ENCODE measurements at places on chromosomes 11 and 22. TPM values are rescaled to one million over a fixed set of nuclear protein-coding genes. Genes with fewer than 3 reads are reported as not detected.
A peak's percentile ranks its signal among the peaks of the same experiment; 100 is the strongest.

LAYN gene
- 27.0 TPM for total RNA-seq

- no peaks in the 10 kb centered on the region for H3K27me3 ChIP-seq
- peaks cover 1% of the 10 kb centered on the region for H3K36me3 ChIP-seq
- H3K27ac ChIP-seq: no peak overlapping the region
- DNase-seq: no peak
- peaks cover 22% of the 10 kb centered on the region for H3K4me1 ChIP-seq
Measured at GRCh38 chr22:21828268-21828638, 39.2 kb downstream of the MAPK1 start.

- H3K36me3 ChIP-seq: peaks cover 57% of the 10 kb centered on the region
- no peak for DNase-seq
- H3K4me1 ChIP-seq: peaks cover 19% of the 10 kb centered on the region
- no peaks in the 10 kb centered on the region for H3K27me3 ChIP-seq
- no peak overlapping the region for H3K4me3 ChIP-seq
Measured at GRCh38 chr11:11884351-11884750, 42.6 kb downstream of the USP47 start.

DNA sequence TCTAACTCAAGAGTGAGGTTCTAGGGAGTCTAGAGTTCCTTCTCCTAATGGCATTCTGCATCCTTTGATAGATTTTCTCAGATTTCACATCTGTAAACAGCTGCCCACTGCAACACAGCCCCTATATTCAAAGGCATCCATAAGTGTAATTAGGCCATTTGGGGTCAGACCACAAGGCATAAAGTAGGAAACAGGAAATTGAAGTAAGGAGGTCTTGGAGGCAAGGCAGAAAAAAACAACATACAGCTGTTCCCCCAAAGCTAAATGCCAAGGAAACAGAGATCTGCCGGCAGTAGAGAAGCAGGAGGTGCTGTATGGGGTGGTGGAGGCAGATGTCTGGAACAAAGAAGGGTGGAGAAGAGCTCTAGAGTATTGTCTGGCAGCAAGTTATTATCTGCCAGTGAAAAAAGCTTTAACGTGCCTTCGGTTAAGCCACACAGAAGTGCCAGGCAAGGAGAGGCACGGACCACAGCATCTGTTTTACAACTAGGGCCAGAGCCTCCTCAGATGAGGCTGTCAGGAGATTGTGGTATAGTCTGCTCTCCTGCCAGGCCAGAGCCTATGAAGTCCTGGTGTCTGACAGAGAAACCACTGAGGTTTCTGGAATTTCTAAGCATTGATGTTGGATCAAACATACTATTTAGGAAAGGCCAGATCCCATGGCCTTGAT is 100.2 kb upstream of the CHRM4 start:
- peaks cover 5% of the 10 kb centered on the region for H3K36me3 ChIP-seq
- H3K27ac ChIP-seq: peak overlapping the region; percentile 72
- H3K4me1 ChIP-seq: peaks cover 9% of the 10 kb centered on the region

DNA sequence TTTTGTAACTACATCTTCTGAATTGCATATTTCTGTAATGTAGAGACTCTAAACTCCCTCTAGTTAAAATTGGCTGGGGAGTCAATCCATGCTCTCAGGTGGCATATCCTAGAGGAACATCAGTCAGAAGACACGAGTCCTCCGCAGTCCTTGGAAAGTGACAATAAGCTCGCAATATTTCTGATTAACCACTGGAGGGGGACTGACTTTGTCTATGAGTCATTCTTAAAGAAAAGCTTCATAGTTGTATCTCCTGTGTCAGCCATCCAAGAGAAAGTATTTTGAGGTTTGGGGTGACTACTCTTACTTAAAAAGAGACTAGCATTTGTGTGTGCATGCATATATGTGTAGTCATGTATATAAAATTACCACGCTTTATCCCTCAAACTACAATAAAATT is 60.2 kb downstream of the SLN start:
- H3K4me1 ChIP-seq: no peaks in the 10 kb centered on the region
- no peak overlapping the region for H3K27ac ChIP-seq
- H3K27me3 ChIP-seq: peaks cover 45% of the 10 kb centered on the region
- no peaks in the 10 kb centered on the region for H3K36me3 ChIP-seq
- no peak overlapping the region for H3K4me3 ChIP-seq
- DNase-seq: no peak

Measured in activated naive CD8-positive, alpha-beta T cell treated with anti-CD3 and anti-CD28 coated beads, Interleukin-2, amount 10 ng/mL, durations not matched to agents 7 days and 5 days (primary cell).